ENCODE measurements at places on chromosomes 3 and 15. TPM values are rescaled to one million over a fixed set of nuclear protein-coding genes. Genes with fewer than 3 reads are reported as not detected.

The C3orf22 gene
- polyA plus RNA-seq, result not detected

The CDV3 gene
- 43.6 TPM for polyA plus RNA-seq

The SRGAP3 gene
- polyA plus RNA-seq, result 1.8 TPM

The LARP6 gene
- not detected for polyA plus RNA-seq

The CORO2B gene
- polyA plus RNA-seq, result not detected

The PLSCR2 gene
- polyA plus RNA-seq, result 0.76 TPM

The TM4SF4 gene
- not detected for polyA plus RNA-seq

The TRA2B gene
- 187 TPM for polyA plus RNA-seq

The EPHA3 gene
- not detected for polyA plus RNA-seq

The PEX11A gene
- not detected for polyA plus RNA-seq

The LRRC34 gene
- polyA plus RNA-seq, result not detected

The AMT gene
- polyA plus RNA-seq, result 0.63 TPM

The U2SURP gene
- polyA plus RNA-seq, result 119 TPM

The TNFSF10 gene
- 58.0 TPM for polyA plus RNA-seq

The CKMT1A gene
- not detected for polyA plus RNA-seq

The CCDC39 gene
- polyA plus RNA-seq, result not detected

The A4GNT gene
- polyA plus RNA-seq, result not detected
